HAP-1 (cell line): ENCODE measurements at places on chromosomes 2 and 18.

- no peak for DNase-seq
Measured at GRCh38 chr2:105647731-105648130, 97.0 kb upstream of the NCK2 start.

GRCh38 chr2:224764565-224765236 is 48.5 kb upstream of the CCDC195 start:
- no peak for DNase-seq

DNA sequence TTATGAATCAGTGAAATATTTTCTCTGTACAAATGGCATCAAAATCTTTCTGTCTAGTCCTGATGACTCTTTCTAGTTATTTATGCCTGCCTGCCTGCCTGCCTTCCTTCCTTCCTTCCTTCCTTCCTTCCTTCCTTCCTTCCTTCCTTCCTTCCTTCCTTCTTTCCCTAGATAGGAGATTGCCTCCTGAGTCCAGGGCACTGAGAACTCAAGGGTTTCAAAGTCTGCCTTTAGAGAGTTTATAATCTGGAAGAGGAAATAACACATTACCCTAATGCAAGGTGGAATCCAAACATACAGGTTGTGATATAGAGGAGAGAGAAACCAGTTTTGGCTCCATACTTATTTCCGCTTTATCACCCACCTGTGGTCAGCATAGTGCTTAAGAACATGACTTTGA is 98.1 kb upstream of the SERPINE2 start:
- DNase-seq = no peak

GRCh38 chr2:1849450-1849849 is 105.1 kb upstream of the PXDN start:
- no peak for DNase-seq

DNA sequence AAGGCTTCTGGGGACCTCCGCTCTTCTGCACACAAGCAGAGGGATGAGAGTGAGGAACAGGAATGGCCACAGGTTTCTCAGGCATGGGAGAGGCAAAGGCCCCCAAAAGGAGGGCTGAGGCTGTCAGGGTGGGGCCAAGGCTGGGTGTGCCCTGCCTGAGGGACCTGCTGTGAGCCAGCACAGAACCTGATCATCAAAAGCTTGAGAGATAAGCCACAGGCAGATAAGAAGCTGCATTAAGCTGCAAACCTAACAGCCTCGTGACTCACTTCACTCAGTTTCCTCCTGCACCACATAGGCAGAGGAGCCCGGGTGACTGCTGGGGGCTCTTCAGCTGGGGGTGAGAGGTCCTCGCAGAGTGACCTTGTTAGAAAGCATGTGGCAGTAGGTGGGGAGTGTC is 64.5 kb upstream of the LAPTM4A start:
- no peak for DNase-seq

DNA sequence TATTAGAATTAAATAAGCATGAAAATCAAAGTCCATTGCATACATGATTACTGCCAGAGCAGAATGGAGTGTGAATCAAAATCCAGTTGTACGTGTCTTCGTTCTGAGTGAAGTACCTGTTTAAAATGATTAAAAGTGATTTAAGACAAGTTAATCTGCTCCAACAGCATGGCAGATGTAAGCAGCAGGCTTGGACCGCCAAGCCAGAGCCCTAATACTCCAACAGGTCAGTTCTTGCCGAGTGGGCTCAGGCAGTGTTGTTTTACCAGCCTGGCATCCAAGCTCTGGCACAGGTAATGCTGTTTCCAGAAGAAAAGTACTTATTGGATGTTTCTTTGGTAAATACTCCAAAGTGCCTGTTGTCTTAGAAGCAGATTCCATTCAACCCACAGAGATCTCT is 171.4 kb upstream of the EPAS1 start:
- DNase-seq = no peak
